Kidney glomerular epithelial cell (primary cell): ENCODE measurements at places on chromosomes 11 and 22.

GRCh38 chr11:133726542-133726941 is 118.8 kb downstream of the SPATA19 start:
- no peak for DNase-seq

GRCh38 chr11:11027288-11027687 is 169.4 kb upstream of the ZBED5 start:
- peak; percentile 54 for DNase-seq

DNA sequence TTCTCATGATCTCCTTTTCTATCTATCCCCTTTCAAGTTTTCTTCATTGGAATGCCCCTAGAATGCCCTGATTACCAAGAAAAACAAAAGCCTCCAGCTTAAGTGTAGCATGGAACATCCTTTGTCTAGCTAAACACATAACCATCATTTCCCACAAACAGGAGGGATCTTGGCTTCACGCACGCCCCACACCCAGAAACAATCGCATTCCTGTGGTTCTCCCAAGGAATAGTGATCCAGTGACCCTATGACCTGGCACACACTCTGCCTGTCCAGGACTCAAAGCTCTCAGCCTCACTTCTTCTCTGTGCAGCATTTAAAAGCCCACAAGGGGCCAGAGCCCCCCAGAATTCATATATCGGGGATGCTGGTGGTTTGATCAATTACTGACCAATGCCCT is 9.3 kb upstream of the POU2AF1 start:
- DNase-seq, result no peak

- DNase-seq, result no peak
These were observed 537.3 kb downstream of the OPCML start for GRCh38 chr11:132994966-132995365.

GRCh38 chr11:65719871-65720210 is 757 bp downstream of the RNASEH2C start:
- DNase-seq, result no peak

- DNase-seq, result no peak
These were observed 1.3 kb upstream of the PAK1 start for GRCh38 chr11:77475206-77475605.

GRCh38 chr22:40325315-40325714 is 21.0 kb upstream of the ADSL start:
- no peak for DNase-seq

- DNase-seq, result no peak
These were observed 217.8 kb downstream of the NELL1 start for GRCh38 chr11:20887137-20887536.

DNA sequence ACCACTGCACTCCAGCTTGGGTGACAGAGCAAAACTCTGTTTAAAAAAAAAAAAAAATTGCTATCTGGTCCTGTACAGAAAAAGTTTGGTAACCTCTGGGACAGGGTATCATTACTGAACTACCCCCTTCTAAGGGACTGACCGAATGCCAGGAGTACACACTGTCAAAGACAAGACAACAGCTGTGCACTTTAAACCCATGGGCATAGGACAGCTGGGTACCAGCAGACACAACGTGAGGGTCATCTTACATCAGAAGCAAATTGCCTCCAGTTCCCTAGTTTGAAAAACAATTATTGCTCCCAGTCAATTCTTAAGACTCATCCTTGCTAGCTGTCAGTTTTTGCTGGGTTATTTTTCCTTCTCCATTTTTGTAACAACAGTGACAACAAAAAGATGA is 17.8 kb downstream of the CD59 start:
- DNase-seq, result no peak

DNA sequence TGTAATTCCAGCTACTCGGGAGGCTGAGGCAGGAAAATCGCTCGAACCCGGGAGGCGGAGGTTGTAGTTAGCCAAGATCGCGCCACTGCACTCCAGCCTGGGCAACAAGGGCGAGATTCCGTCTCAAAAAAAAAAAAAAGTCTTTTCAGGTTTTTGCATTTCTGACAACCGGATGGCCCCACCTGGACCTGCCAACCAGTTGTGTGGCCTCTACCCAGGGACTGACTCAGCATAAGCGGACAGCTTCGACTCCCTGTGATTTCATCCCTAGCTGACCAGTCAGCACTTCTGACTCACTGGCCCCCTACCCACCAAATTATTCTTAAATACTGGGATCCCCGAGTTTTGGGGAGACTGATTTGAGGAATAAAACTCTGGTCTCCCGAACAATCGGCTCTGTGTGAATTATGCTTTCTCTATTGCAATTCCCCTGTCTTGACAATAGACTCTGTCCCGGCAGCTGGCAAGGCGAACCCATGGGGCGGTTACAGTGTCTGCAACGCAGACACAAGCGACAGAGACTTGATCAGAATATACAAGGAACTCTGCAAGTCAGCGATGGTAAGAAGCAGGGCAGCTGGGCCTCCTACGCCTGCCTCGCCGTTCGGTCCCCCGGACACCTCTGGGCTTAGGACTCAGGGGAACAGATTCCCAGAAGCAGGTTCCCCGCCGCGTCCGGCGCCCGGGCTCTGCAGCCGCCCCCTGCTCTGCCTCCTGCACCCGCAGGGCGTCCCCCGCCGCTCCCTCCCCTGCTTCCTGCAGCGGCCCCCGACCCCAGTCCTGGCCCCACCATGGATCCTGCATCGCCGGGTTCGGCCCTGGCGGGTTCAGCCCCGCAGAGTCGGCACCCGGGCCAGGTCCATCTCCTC is 741 bp upstream of the TALDO1 start:
- DNase-seq, result no peak
